Frontal cortex (tissue), 4 donors: ENCODE measurements at places on chromosomes 2 and 18. TPM values are rescaled to one million over a fixed set of nuclear protein-coding genes. Genes with fewer than 3 reads are reported as not detected.

Gene SMC6
- total RNA-seq, result 35.5 TPM

Gene GPR45
- total RNA-seq, result 0.82 TPM

Gene ZSWIM2
- 0.41 TPM for total RNA-seq

Gene MTIF2
- 29.8 TPM for total RNA-seq

Gene PLCL1
- total RNA-seq, result 32.6 TPM

Gene ABCG5
- not detected for total RNA-seq

Gene PPP3R1
- 59.9 TPM for total RNA-seq

Gene CTNNA2
- 182 TPM for total RNA-seq

Gene CENPA
- total RNA-seq, result 1.2 TPM

Gene D2HGDH
- 9.4 TPM for total RNA-seq

Gene DSC2
- 5.3 TPM for total RNA-seq
